ENCODE measurements at places on chromosomes 1 and 21.

DNA sequence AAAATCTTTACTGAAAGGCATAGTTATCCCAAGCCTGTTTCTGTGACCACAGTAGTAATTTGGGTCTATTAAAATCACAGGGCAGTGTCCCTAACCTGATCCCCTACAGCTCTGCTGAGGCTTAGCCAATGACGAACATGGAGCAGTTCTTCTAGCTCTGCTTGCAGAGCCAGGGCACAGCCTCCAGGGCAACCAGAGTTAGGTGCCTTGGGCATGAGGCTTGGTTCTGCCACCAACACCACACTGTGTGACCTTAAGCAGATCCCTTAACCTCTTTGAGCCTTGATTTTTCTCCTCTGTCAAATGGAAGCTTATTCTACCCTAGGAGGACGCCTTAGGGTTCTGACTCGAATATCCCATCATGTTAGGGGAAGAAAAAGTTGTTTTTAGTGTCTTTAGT lies 86.7 kb upstream of the TLR5 start:
- no peak for DNase-seq

GRCh38 chr1:171743081-171743870 lies 1.4 kb upstream of the VAMP4 start:
- no peak for DNase-seq

- no peak for DNase-seq
Observed at GRCh38 chr1:110390692-110391245, at the start of gene SLC16A4. TSS of gene SLC16A4 (minus strand) at chr1:110391026. CDS start at chr1:110389323, 1,703 bp downstream.

GRCh38 chr1:227731241-227731677 lies 3.8 kb downstream of the JMJD4 start:
- DNase-seq: no peak

DNA sequence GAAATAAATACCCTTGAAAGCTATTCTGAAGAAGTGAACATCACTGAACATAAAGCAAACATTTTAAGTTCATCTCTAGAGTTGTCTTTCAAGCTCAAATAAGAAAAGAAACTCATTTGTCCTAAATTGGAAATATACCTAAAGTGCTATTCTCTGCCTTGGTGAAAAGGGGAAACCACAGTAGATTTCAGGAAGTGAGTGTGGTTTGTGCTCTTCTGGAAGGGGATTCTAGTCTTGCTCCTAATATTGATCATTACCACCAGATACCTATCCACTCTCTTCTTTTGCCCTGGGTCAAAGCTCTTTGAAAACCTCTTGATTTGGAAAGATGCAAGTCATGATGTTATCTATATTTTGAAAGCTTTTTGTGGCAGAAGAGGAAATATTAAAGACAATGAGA lies 798.1 kb downstream of the ADGRL2 start:
- DNase-seq: no peak

GRCh38 chr1:244968881-244969280 lies 104.5 kb upstream of the HNRNPU start:
- DNase-seq: no peak

- no peak for DNase-seq
Observed at GRCh38 chr1:20165522-20165951, 20.4 kb upstream of the UBXN10 start.

- DNase-seq: no peak
Observed at GRCh38 chr21:14672466-14672865, 126.4 kb upstream of the SAMSN1 start.

DNA sequence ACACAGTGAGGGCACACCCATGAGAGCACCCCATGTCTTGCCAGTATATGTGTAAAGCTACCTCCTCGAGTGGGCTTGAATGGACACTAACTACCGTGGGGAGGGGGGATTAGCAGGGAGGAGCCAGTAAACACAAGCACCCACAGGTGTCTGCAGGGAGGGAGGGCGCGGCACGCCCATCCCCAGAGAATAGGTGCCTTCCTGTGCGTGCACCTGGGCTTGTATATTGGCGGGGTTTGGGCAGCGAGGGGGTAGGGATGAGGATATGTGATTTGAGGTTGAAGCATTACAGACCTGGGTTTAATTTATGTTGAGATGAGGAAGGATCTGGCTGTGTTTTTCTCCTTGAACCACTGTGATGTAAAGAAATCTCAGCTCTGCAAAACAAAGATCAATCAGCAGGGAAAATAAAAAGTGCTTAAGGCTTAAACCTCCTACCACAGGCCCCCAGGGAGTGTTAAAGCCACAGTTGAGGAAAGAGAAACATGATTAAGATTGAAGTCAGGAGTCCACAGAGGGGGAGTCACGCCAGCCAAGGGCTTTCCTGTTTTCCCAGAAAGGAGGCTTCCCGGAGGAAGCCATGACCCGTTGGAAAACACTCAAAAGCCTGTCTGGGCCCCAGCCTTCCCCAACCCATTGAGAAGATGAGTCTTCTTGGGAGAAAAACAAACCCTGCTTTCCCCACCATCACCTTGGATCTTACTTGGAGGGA lies 80.0 kb downstream of the CAMK2N1 start:
- no peak for DNase-seq

- DNase-seq: no peak
Observed at GRCh38 chr1:7526867-7527732, 244.0 kb upstream of the VAMP3 start.

GRCh38 chr1:208054485-208054884 lies 143.6 kb upstream of the CD34 start:
- no peak for DNase-seq

DNA sequence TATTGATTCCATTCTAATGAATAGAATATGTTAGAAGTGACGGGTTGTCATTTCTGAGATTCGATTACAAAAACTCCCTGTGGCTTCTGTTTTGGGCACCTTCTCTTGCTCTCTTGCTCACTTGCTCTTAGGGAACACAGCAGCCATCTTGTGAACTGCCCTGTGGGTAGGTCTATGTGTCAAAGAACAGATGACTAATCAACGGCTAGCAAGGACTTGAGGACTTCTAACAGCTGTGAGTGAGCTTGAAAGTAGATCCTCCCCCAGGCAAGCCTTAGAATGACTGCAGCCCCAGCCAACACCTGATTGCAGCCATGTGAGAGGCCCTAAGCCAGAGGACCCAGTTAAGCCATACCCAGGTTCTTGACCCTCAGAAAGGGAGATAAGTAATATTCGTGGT lies 49.3 kb downstream of the AZIN2 start:
- DNase-seq: no peak

DNA sequence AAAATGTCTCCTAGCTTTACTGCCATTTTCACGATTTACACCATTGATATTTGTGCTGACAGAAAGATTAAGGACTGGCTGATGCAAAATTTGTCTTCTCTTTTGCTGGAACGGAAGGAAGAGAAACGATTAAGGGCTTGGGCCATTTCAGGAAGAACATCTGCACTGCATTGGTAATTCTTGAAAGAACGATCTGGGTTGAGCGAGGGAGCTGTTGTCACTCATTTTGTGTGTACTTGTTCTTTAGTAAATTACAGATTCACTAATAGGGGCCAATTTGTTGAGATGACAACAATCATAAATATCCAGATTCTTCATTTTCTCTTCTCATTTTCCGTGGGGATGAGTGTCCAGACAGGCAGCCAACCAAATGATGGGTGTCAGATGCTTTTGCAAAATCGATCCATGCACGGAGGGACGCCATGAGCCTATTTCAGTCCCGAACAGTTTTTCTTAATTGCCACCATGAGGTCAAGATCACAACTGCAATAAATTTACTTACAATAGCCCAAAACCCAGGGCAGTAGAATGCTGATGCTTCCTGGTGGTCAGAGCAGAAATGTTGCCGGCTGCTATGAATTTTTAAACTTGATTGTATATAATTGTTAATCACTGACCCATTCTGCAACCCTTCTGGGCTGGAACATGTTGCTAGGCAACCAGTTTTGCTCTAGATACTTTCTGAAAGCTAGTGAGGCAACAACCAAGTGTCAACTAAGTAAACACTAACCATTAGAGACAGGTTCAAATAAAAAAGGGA lies 132.4 kb upstream of the TIAM1 start:
- DNase-seq: no peak

DNA sequence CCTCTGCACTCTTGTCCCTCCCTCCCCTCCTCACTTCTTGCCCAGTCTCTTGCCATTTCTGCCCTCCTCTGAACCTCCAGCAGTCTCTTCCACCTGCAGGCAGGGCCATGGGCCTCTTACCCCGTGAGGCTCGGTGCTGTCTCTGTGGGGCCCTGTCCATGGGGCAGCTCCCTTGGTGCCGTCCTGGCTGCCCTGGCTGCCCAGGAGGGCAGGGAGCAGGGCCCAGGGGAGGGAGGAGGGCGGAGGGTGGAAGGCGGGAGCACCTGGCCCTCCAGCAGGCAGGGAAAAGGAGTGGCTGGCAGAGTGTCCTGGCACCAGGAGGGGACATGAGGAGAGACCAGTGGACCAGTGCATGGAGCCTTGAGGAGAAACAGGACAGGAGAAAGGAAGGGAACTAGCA lies at the start of gene RORC:
Gene RORC (minus strand): TSS at position 198 of the 400 bp plus-strand sequence. CDS start 38 bp downstream, at position 160.
- no peak for DNase-seq

DNA sequence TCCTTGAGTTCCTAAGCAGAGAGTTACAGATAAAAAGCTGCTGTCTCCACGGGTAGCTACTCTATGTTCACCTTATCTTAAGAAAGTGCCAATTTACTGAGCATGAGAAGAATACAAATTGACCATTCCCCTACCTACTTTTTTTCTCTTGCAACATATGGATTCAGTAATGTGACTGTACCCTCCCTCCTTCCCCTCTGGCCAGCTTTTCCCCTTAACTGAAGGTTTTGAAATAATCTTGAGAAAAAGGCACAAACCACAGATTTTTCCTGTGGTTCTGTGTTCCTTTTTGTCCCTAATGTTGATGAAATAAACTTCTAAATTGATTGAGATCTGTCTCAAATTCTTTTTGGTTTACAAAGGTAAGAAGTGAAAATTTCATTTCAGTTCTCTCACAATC lies 2.6 kb upstream of the CD2 start:
- no peak for DNase-seq

GRCh38 chr1:106876384-106876783 lies 180.1 kb upstream of the PRMT6 start:
- DNase-seq: no peak

- no peak for DNase-seq
Observed at GRCh38 chr1:94067196-94067595, 53.8 kb downstream of the ABCA4 start.

DNA sequence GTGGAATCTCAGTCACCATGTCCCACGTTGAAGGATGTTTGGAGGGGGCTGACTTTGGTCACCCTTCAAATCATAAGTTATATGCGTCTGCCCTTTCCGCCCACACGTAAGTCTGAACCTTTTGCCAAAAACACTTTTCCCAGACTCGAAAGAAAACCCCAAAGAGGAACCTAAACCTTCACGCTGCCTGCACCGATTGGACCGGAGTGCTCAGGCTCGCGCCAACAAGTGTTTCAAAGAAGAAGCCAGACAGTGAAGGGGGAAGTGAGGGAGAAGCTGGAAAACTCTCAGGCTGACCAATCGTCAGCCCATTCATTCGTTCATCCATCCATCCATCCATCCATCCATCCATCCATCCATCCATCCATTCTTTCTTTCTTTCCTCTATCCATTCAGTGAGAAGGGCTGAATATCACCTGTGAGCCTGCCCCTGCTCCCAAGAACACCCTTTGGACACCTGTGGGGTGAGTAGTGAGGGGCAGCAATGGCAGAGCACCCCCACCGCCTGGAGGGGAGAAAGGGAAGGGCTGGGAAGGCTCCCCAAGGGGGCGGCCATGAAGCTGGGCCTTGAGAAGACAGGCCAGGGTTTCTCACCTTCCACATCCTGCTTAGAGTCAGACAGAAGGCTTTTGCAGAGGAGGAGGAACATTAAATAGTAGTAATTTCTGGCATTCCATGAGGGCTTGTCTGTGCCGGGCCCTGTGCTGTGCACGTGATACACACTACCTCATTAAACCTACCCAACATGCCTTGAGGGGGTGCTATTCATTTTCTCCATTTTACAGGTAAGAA lies 27.1 kb upstream of the RUNX3 start:
- no peak for DNase-seq

DNA sequence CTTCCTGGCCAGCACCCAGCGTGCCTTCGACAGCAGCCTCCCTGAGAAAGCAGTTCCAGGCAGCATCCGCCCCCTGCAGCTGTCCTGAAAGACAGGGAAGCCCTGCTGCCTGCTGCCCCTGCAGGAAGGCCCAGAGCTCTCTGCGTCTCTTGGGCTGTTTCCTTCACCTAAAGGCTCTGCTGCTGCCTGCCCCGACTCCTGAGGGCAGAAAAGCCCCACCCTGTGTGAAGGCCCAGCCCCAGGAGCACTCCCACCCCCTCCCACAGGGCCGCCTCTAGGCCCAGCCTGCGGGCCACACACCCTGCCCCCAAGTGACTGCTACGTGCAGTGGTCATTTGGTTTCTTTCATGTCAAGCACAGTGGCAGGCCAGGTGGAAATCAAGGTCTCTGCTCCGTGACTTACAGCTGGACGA lies 12.4 kb downstream of the RIPK4 start:
- no peak for DNase-seq

GRCh38 chr1:6261615-6261995 lies 707 bp upstream of the GPR153 start:
- DNase-seq: peak; percentile 34

DNA sequence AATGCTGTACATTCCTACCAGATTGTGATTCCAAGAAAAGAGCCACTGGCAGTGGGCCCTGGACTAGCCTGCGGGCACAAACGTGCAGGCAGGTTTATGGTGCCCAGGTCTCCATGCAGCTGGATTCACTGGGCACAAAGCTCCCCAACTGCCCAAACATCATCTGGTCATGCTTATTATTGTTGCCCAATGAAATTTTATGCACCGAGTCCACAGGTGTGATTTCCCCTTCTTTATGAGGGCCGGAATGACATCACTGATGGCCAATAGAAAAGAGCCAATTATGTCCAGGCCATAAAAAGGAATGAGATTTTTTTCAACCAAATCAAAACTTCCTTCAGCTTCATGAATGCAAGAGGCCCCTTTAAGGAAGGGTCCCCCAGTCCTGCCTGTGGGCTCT lies 66.2 kb downstream of the ERI3 start:
- DNase-seq: no peak

GRCh38 chr1:44759077-44759476 lies 16.3 kb upstream of the RPS8 start:
- DNase-seq: no peak

- no peak for DNase-seq
Observed at GRCh38 chr21:46180079-46180722, 4.1 kb downstream of the SPATC1L start.

DNA sequence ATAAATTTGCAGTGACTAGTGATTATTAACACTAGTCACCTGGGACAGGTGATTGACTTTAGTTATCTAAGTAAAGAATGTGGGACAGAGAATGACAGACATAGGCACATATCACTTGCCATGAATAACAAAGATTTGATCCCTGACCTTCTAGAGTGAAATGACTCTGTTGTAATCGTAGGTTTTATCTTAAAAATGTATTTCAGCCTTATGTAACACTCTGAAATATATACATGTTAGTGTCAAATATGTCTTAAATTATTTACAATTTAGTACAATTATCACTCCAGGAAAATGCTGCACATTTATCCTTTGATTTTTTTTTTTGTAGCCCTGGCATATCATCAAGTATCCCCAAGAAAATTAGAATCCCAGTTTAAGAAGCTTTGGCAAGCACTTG lies 186.4 kb upstream of the PTGFR start:
- no peak for DNase-seq

- DNase-seq: no peak
Observed at GRCh38 chr1:5109633-5110032, 455.2 kb downstream of the AJAP1 start.

All from NCI-H1105 (cell line).